Sigmoid colon (tissue), 7 donors: ENCODE measurements at places on chromosomes 5 and 9. TPM values are rescaled to one million over a fixed set of nuclear protein-coding genes. Genes with fewer than 3 reads are reported as not detected.
A peak's percentile ranks its signal among the peaks of the same experiment; 100 is the strongest.

- H3K4me3 ChIP-seq = no peak overlapping the region
- peaks cover 96% of the 10 kb centered on the region for H3K4me1 ChIP-seq
- peak overlapping the region; percentile 90 for H3K27ac ChIP-seq
- no peaks in the 10 kb centered on the region for H3K27me3 ChIP-seq
- DNase-seq = no peak
Observed at GRCh38 chr9:110129425-110129824, 78.5 kb downstream of the C9orf152 start.

DNA sequence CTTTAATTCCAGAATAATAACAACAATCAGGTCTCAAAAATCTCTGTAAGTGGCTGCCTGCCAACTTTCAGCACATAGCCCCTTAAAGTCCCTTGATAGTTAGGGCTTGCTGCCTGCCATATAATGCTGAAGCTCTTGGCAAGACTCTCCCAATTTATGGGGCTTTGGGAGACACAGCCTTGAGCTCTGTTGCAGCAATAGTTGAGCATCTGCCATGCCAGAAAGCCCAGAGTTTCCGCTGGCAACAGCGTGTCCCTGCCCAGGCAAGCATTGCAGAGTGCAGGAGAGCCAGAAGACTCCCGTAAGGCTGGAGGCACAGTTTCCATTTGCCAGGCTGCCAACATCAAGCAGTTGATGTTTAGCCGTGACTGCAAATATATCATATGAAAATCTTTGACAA, 678.5 kb upstream of the NUDT12 start:
- no peak overlapping the region for H3K27ac ChIP-seq
- peak; percentile 73 for DNase-seq
- peaks cover 7% of the 10 kb centered on the region for H3K4me1 ChIP-seq
- H3K4me3 ChIP-seq = no peak overlapping the region
- no peaks in the 10 kb centered on the region for H3K36me3 ChIP-seq

DNA sequence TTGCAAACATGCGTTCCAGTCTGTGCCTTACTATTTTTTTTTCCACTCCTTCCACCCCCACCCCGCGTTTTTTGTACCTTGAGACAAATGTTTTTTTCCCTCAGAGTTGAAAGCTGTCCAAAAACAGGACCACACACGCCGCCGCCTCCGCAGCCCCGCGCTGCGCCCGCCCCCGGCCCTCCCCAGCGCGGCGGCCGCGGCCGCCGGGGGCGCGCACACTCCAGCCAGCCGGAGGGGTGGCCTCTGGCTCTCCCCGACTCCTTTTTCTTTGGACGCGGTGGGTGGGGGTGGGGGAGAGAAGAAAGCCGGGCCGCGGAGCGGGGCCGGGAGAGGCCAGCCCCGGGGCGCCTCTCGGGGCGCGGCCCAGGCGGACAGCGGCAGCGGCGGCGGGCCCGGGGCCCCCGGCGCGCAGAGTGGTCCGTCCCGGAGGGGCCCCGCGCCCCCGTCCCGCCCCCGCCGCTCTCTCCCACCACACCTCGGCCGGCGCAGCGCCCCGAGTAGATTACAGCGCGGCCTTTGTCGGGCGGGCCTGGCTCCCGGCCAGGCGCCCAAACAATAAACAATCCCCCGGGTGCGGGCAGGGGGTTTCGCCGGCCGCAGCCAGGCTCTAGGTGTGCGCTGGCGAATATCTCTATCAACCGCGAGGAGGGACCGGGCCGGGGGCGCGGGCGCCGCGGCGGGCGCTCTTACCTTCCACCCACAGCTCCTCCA, 10.9 kb downstream of the PTCH1 start:
- peak; percentile 80 for DNase-seq
- no peaks in the 10 kb centered on the region for H3K27me3 ChIP-seq
- H3K36me3 ChIP-seq = no peaks in the 10 kb centered on the region
- H3K27ac ChIP-seq = peak overlapping the region; percentile 88

The OR1L8 gene
- not detected for total RNA-seq
